ENCODE measurements at places on chromosomes 2 and 18. TPM values are rescaled to one million over a fixed set of nuclear protein-coding genes. Genes with fewer than 3 reads are reported as not detected.

The C2orf81 gene
- 0.16 TPM for polyA plus RNA-seq

The IL37 gene
- not detected for polyA plus RNA-seq

- no peaks in the 10 kb centered on the region for H3K36me3 ChIP-seq
- no peaks in the 10 kb centered on the region for H3K27me3 ChIP-seq
- H3K4me1 ChIP-seq = peaks cover 3% of the 10 kb centered on the region
- H3K4me3 ChIP-seq = no peak overlapping the region
These were observed 414.3 kb upstream of the HS6ST1 start for GRCh38 chr2:128732976-128733431.

DNA sequence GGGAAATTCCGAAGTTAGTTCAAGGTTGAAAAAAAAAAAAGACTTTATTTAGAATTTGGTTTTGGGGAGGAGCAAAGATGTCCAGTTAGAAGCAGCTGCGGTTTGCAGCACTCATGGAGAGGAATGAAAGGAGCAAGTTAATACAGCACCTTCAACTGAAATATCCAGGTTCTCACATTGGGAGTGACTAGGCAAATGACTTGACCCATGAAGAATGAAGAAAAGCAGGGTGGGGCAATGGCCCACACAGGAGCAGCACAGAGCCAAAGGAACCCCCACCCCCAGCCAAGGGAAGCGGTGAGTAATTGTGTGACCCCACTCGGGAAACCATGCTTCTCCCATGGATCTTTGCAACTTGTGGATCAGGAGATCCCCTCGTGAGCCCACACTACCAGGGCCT, 32.8 kb downstream of the ZNF892 start:
- no peak overlapping the region for H3K27ac ChIP-seq
- no peak for DNase-seq
- no peak overlapping the region for H3K4me3 ChIP-seq
- H3K4me1 ChIP-seq = no peaks in the 10 kb centered on the region

DNA sequence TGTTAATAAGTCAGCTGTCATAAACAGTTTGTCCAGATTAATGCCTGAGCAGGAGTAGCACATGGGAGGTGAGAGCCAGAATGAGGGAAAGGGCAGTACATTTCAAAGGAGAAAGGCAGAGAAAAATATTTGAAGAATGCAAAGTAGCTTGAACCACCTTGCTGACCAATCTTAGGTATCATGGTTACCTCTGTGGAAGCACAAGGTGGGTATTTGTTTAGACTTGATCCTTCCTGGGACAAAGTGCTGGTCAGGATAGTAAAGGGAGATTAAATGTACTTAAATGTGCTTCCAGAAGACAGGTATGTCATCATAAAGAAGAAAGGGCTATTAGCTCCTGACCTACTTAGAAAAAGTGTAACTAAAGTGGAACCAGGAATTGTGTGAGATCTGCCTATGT, 105.0 kb downstream of the LRRTM1 start:
- H3K4me1 ChIP-seq = no peaks in the 10 kb centered on the region
- no peaks in the 10 kb centered on the region for H3K36me3 ChIP-seq
- DNase-seq = no peak
- H3K27me3 ChIP-seq = no peaks in the 10 kb centered on the region

GRCh38 chr2:63013438-63013837, 37.2 kb upstream of the OTX1 start:
- DNase-seq = no peak
- H3K4me3 ChIP-seq = no peak overlapping the region
- H3K4me1 ChIP-seq = no peaks in the 10 kb centered on the region
- H3K27ac ChIP-seq = no peak overlapping the region
- H3K36me3 ChIP-seq = no peaks in the 10 kb centered on the region
- H3K27me3 ChIP-seq = no peaks in the 10 kb centered on the region

DNA sequence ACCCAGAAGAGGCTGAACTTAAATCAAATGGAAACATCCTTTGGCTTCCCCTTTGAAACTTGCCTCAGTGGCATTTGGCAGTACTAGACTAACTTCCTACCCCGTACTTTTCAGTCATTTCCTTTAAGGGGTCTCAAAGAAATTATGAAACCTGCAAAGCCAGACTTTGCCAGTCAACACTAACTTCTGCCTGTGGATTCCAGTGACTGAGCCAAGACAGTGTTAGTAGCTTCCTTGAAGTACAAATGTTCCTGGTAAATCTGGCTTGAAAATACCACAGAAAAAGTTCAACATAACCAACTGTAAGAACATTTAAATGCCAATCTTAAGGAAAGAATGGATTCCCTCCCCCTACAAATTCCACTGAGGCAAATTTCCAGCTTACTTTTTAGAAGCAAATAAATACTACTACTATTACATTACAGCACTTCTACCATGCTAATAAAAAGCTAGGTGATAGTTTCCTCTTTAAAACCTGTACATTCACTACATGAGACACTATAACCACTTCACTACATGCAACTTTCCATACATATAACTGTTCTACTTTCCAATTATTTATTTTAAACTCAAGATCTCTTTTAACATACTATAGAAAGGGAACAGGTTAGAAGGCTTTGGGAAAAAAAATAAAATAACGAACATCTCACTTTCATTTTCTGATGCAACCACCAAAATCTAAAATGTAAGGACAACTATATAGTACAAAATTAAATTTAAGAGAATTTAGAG, 2.4 kb downstream of the PELI1 start:
- no peaks in the 10 kb centered on the region for H3K36me3 ChIP-seq
- peak overlapping the region; percentile 83 for H3K4me3 ChIP-seq
- peaks cover 29% of the 10 kb centered on the region for H3K4me1 ChIP-seq
- H3K27ac ChIP-seq = peak overlapping the region; percentile 74
- H3K27me3 ChIP-seq = no peaks in the 10 kb centered on the region

GRCh38 chr2:177254433-177255226, 9.9 kb downstream of the NFE2L2 start:
- H3K4me1 ChIP-seq = peaks cover 55% of the 10 kb centered on the region
- peaks cover 2% of the 10 kb centered on the region for H3K36me3 ChIP-seq
- no peak overlapping the region for H3K4me3 ChIP-seq
- H3K27ac ChIP-seq = peak overlapping the region; percentile 19

DNA sequence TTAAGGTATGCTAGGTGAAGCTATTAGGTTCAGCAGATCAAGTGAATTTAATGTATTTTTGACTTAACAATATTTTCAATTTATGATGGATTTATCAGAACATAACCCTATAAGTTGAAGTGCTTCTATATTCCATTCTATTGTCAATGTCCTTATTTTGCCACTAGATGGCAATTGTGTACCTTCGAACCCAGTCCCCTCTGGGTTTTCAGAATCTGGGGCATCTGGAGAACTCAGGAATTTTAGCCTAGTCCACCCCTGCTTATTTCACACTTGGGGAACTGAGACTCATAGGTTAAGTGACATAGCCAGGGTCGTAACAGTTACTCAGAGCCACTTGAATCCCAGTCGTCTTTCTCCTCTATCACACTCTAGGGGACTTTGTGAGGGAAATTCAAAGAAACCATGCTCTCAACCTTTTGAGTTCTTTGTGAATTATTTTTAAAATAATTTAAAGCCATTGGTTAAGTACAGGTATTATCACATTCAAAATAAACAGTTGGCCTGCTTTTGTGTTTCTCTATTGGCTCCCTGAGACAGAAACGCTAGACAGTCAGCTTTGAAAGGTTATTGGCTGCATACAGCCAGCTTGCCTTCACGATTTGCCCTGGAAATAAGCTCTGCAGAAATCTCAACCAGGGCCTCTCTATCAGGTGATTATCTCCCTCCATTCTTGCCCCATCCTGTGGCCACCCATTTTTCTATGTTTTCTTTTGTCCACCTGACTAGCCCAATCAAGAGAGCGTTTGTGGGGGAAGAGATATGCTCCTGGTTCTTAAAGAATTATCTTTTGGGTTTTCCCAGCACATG, 145.0 kb downstream of the TTC27 start:
- no peak overlapping the region for H3K27ac ChIP-seq
- H3K36me3 ChIP-seq = no peaks in the 10 kb centered on the region
- no peaks in the 10 kb centered on the region for H3K27me3 ChIP-seq

DNA sequence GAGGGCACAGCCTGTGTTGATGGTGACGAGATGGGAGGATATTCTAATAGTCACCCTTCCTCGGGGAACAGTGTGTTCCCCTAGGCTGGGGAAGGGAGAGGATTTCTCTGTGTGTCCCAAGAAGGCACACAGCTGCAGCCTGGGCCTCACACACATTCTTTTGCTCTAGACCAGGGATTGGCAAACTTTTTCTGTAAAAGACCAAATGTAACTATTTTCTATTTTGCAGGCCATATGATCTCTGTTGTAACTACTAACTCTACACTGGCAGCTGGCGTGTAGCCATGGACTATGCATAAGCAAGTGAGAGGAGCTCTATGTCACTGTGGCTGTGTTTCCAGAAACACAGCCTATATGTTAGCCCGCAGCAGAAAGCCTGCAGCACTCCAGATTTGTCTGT, 65.8 kb downstream of the ARHGAP28 start:
- H3K36me3 ChIP-seq = no peaks in the 10 kb centered on the region
- no peak overlapping the region for H3K27ac ChIP-seq
- no peak overlapping the region for H3K4me3 ChIP-seq
- no peaks in the 10 kb centered on the region for H3K27me3 ChIP-seq
- H3K4me1 ChIP-seq = peaks cover 4% of the 10 kb centered on the region
- DNase-seq = no peak

DNA sequence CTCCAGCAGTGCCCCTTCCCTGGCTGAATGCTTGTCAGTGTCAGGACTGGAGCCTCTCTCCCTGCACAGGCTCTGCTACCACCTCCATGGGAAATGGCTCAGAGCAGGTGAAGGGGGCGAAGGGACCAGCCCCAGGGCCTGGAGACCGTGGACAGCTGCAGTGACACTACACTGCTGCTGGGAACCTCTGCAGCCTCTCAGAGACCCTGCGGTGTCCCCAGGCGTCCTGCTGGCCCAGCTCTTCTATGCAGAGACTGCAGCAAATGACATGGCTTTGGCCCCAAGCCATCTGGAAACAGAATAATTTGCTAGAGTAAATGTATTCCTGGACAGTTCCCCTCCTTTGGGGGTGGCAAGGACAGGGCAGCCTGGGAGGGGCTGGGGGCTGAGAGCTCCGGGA, 53.2 kb downstream of the CIB4 start:
- H3K4me1 ChIP-seq = no peaks in the 10 kb centered on the region
- no peak overlapping the region for H3K27ac ChIP-seq
- no peak overlapping the region for H3K4me3 ChIP-seq
- H3K36me3 ChIP-seq = no peaks in the 10 kb centered on the region

- no peaks in the 10 kb centered on the region for H3K4me1 ChIP-seq
- H3K27ac ChIP-seq = no peak overlapping the region
- no peaks in the 10 kb centered on the region for H3K36me3 ChIP-seq
- H3K4me3 ChIP-seq = no peak overlapping the region
- DNase-seq = no peak
- no peaks in the 10 kb centered on the region for H3K27me3 ChIP-seq
These were observed 368.9 kb upstream of the HS6ST1 start for GRCh38 chr2:128687565-128687964.

- H3K27me3 ChIP-seq = no peaks in the 10 kb centered on the region
- no peak for DNase-seq
- H3K4me3 ChIP-seq = no peak overlapping the region
- no peak overlapping the region for H3K27ac ChIP-seq
- no peaks in the 10 kb centered on the region for H3K36me3 ChIP-seq
These were observed 219.7 kb downstream of the SLC4A10 start for GRCh38 chr2:161843936-161844335.

- peaks cover 5% of the 10 kb centered on the region for H3K4me1 ChIP-seq
- H3K27ac ChIP-seq = peak overlapping the region; percentile 1
- peaks cover 3% of the 10 kb centered on the region for H3K36me3 ChIP-seq
- H3K4me3 ChIP-seq = peak overlapping the region; percentile 92
- DNase-seq = no peak
These were observed 423 bp upstream of the TTC27 start for GRCh38 chr2:32627441-32627813.

DNA sequence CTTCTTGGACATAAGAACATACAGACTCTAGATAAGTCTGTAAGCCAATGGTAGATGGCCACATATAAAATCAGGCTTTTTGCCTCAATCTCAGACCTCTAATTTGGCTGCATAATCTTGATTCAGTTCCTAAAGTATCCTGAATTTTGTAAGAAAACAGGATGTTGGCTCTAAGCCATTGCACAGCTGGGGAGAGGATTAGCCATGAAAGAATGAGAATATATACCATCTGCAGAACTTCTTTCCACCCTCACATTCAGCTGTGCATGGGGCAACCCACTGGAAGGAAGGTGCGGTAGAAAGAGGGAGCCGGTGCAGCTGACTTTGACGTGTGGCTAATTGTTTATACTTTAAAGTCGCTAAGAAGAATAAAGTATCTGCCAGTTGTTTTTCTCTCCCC, 1061.6 kb upstream of the FAM98A start:
- H3K27me3 ChIP-seq = no peaks in the 10 kb centered on the region
- no peak for DNase-seq
- H3K4me3 ChIP-seq = no peak overlapping the region
- H3K4me1 ChIP-seq = no peaks in the 10 kb centered on the region

- H3K36me3 ChIP-seq = no peaks in the 10 kb centered on the region
- no peaks in the 10 kb centered on the region for H3K27me3 ChIP-seq
- peak; percentile 84 for DNase-seq
- peaks cover 61% of the 10 kb centered on the region for H3K4me1 ChIP-seq
- H3K27ac ChIP-seq = peak overlapping the region; percentile 99
These were observed 95.4 kb downstream of the DOCK10 start for GRCh38 chr2:224946895-224947294.

DNA sequence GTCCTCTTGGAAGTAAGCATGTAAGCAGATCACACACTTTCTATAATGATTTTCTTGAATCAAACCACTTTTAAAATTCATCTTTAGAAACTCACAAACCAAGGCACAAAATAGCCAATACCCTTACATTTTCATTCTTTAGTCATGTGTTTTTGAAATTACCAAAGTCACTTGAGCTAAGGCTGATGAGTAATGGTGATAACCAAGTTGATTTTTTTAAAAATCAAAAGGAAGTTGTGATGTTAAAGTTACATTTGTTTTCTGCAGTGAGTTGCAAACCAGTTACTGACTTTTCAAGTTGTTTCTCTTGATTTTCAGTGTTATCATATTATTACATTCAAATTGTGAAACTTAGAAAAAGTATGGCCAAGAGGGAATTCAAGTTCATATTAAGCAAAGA, 21.5 kb upstream of the IL18RAP start:
- DNase-seq = no peak
- H3K27ac ChIP-seq = no peak overlapping the region
- no peaks in the 10 kb centered on the region for H3K27me3 ChIP-seq

GRCh38 chr2:238043851-238044250, 16.9 kb upstream of the SCLY start:
- H3K36me3 ChIP-seq = peaks cover 11% of the 10 kb centered on the region
- DNase-seq = no peak
- H3K27ac ChIP-seq = no peak overlapping the region
- no peak overlapping the region for H3K4me3 ChIP-seq
